ENCODE measurements at places on chromosomes 11 and 22.

GRCh38 chr11:122486793-122487495, 168.6 kb upstream of the UBASH3B start:
- no peak for DNase-seq

DNA sequence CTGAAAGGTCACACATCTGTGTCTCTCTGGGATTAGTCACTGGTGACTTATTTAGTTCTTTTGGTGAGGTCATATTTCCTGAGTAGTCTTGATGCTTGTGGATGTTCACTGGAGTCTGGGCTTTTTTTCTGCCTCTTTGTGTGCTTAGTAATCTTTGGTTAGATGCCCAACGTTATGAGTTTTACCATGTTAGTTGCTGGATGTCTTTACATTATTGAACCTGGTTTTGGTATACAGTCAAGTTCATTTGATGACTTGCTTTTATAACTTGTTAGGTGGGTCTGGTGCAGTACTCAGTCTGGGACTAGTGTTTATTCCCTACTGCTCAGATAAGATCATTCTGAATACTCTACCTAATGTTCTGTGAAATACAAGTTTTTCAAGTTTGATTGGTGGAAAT, 26.2 kb upstream of the SLC37A2 start:
- DNase-seq = no peak

GRCh38 chr11:114162719-114163123, 103.2 kb downstream of the ZBTB16 start:
- DNase-seq = peak; percentile 57

DNA sequence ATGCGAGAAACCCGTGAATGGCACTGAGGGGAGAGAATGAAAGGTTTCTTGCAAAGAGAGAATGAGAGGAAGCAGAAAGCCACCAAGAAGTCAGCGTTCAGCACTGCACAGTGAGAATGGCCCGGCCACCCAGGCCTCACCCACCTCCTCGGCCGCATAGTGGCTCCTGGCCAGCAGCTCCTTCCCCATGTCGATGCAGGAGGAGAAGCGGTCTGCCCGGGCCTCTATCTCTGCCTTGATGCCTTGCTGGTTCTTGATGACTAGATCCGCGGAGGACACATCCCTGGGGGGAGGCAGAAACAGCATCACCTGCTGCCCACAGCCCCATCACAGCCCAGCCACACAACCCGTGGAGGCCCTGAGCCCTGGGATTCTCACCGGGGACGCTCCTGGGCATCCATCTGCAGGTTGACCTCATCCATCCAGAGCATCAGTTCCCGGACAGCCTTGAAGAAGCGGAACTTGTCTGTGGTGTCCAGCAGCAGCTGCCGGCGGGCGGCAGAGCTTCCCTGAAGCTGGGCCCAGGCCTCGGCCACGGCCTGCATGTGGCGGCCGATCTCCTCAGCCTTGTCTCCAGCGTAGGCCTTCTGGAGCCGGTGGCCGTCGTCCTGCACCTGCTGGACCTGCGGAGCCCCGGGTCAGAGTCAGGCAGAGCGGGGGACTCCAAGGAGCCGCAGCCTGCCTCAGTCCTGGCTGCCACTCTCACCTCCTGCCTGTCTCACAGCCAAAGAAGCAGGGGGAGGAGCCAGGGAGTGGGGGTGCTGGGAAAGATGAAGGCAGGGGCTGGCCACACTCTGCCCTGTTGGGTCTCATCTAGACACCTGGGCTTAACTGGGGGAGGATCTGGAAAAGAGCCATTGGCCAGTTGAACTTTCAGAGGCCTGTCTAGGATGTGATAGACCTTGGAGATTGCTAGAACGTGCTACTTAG, 12.2 kb upstream of the RBM4B start:
- no peak for DNase-seq

DNA sequence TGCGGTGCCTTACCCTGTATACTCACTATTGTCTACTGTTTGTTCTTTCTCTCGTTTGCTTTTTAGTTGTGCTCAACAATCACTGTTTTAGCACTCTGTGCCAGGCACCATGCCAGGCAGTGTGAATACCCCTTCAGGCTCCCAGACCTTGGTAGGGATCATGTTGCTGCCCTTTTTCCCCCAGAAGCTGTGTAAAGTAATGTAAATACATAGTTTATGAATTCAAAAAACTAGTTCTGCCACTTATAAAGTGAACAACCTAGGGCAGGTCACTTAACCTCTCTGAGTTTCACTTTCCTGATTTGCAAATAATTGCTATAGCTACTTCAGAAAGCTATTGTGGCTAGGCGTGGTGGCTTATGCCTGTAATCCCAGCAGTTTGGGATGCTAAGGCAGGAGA, 81.0 kb upstream of the CTSC start:
- no peak for DNase-seq

DNA sequence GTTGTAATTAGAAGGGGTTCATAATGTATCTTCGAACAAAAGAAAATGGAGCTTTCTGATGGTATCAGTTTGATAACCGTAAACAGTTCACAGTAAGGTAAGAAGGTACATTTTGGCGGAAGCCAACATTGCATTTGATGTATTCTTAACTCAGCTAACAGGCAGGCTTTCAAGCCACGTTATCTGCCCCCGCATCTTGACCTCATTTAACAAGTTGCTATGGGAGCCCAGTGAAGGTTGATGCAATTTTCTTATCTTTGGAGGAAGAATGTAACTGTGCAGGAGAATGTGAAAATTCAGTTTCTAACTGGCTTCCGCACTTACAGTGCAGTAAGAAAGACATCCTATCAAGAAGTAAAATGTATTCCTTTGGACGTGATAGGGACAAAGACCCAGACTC, 110.6 kb downstream of the ETS1 start:
- no peak for DNase-seq

GRCh38 chr22:47213571-47214230, 451.3 kb downstream of the TBC1D22A start:
- DNase-seq = no peak

DNA sequence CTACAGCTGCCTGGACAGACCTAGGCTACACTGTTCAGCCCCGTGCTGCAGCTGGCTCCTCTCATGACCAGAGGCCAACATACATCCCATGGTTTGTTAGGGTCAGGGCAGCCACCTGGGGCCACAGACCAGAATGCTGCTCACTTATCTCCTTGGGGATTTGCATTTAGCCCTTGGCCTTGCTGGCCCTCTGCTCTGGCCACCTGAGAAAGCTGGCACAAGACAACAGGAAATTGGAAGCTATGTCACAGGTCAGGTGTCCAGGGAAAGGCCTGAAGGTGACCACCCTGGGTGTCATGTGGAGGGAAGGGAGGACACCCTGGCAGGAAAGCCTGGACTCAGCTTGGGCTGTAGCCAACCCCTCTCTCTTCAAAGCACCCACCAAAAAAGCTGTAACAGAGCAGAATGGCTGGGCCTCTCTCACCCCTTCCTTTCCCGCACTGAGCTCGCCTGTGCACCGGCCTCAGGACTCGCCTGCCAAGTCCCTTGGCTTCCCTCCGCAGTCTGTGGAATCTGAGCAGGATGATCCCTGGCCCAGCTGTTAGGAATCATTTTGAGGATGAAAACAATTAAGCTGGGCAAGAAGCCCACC, 86.3 kb downstream of the SNX19 start:
- no peak for DNase-seq

GRCh38 chr11:125787827-125788226, at the start of gene PATE3:
Gene PATE3 (plus strand): TSS chr11:125788127. CDS start chr11:125788152, 25 bp downstream.
- DNase-seq = no peak

- DNase-seq = no peak
Measured at GRCh38 chr22:45230026-45230721, 10.5 kb downstream of the KIAA0930 start.

DNA sequence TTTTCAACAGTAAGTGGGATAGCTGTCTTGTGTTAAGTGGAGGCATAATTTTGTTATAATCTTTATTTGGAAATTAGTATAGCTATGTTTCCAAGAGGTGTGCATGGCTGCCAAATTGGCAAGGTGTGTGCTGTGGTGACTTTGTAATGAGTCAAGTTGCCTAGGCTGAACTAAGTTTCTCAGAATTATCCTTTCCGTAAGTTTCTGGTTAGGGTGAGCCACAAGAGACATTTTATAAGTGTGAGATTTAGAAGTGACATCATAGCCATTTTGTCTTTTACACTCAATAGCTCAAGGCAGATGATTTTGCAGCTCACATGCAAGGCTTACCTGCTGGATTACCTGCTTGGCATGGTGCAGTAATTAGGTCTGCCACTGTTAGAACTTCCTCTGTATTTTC, 90.3 kb downstream of the C11orf87 start:
- no peak for DNase-seq

- no peak for DNase-seq
Measured at GRCh38 chr11:99934008-99934407, 753.1 kb upstream of the ARHGAP42 start.

DNA sequence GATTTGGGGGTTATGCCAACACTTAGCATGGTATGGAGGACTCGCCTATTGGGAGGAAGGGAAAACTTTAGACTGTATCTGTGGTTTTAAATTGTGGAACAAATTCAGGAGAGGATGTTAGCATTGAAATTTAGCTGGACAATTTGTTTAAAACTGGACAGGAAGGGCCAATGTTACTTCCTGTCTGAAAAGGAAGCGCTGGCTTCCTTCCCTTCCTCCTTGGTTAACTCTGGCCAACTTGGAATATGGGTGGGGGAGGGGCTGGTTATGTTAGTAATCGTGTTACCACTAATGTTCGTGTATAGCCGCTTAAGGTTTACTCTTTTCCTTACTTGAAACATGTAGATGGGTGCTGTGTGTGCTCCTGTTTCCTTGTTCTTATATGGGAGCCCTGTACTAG, 13.9 kb downstream of the CTNND1 start:
- no peak for DNase-seq

DNA sequence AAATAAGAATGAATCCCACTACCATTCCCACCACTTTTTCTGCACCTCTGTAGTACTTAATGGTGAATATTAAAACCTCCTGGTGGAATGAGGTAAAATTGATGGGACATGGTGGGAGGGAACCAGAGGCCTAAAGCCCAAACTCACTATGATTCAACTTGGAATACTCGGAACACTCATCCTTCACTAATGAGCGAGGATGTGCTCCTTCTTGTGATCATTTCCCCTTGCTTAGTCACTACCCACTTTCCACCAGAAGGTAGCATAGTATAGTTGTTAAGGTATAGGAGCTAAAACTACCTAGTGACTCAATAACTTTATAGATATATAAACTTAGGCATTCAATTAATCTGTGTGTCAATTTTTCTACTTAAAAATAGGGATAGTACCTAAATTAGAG, 728.9 kb downstream of the OPCML start:
- DNase-seq = no peak

DNA sequence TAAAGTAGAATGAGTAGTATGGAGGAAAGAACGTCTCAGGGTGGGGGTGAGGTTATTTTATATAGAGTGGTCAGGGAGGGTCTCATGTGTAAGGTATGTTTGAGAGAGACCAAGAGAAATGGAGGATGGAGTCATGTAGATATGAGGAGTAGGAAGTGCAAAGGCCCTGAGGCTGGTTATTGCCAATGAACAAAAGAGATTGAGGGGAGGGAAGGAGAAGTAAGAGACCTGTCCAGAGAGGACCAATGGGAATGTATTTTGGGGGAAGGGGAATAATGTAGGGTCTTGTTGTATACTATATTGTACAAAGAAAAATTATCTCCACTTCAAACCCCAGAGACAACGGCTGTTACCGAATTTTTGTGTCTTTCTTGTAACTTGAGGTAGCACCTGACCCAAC, 9.8 kb downstream of the CTNND1 start:
- no peak for DNase-seq

- DNase-seq = no peak
Measured at GRCh38 chr22:43520632-43521039, 108.8 kb downstream of the MPPED1 start.

DNA sequence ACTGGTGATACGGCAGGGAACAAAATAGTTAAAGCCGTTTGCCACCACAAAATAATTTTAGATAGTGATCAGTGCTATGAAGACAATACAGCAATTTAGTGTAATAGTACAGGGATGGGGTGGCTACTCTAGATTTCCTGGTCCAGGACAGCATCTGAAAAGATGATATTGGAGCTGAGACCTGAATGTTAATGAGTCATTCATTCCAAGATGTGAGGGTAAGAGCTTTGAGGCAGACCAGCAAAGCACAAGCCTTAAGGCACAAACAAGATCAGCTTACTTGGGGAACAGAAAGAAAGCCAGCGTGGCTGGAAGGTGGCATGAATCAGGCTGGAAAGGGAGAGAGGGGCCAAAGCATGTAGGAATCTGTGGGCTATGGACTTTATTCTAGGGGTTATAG, 132.3 kb downstream of the TRIM44 start:
- DNase-seq = no peak

GRCh38 chr22:39381009-39381755, 18.4 kb upstream of the TAB1 start:
- DNase-seq = no peak

DNA sequence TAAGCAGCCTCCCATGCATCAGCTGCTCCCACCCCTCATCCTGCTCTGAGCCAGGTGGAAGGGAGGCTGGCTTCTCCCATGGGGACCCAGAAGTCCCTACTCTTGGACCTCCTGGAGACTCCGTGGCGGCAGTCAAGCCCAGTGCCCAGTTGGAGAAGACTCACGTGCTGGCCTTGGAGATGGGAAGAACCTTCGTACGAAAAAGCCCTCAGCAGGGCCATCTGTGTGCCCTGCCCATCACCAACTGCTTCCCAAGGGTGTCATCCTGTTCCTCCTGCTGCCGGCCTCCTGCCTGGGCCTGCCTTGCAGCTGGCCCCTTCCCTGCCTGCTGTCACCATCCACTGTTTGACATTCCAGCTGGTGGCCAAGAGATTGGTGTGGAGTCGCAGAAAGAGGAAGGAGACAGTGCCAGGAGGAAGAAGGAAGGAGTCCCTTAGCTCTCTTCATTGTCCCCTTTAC, 28.0 kb downstream of the ARHGAP1 start:
- DNase-seq = no peak

DNA sequence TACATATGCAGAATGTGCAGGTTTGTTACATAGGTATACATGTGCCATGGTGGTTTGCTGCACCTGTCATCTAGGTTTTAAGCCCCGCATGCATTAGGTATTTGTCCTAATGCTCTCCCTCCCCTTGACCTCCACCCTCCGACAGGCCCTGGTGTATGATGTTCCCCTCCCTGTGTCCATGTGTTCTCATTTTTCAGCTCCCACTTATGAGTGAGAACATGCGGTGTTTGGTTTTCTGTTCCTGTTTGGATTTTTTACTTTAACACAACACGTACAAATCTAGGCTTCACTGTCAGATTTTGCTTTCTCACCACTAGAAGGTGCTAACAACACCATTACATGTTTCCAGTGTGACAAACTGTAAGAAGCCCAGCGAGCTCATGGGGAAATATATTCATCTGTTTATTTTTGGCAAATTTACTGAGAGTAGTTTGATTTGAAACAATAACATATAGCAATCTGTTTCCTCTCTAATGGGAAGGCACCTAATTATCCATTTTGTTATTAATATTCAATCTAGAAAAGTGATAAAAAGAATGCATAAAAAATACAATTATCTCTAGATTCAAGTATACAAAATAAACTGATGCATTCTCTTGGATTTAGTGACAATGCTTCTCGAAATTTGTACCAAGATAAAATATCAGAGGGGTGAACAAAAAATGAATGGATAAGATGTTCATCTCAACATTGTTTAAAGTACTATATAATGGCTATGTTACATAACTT, 23.2 kb upstream of the BIRC3 start:
- peak; percentile 63 for DNase-seq

GRCh38 chr11:123065621-123066020, 3.7 kb upstream of the HSPA8 start:
- DNase-seq = peak; percentile 36

GRCh38 chr11:36530840-36531239, 20.8 kb upstream of the TRAF6 start:
- no peak for DNase-seq

GRCh38 chr11:63553759-63554158, 9.4 kb downstream of the PLAAT2 start:
- DNase-seq = no peak

Measured in SW480 (cell line).